Activated T-cell treated with anti-CD3 and anti-CD28 coated beads for 4 hours (primary cell): ENCODE measurements at places on chromosomes 6 and 20.

- no peak for DNase-seq
Measured at GRCh38 chr20:25632940-25633790, 9.4 kb upstream of the NANP start.

DNA sequence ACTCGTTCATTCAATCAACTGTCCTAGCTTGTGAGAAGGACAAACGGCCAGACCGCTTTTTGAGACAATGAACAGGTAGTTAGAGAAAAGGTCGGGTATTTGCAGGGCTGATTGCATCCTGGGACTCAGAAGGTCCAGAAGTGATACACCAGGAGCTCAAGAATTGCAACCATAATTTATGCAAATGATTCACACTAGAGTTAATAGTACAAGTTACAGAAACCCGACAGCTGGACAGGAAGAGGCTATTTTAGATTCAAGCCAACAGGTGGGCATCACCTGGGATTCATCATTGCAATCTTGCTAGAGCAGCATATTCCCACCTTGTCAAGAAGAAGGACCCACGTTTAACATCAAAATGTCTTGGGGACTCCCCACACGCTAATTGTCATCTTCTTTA lies 83.5 kb downstream of the TNFAIP3 start:
- no peak for DNase-seq

DNA sequence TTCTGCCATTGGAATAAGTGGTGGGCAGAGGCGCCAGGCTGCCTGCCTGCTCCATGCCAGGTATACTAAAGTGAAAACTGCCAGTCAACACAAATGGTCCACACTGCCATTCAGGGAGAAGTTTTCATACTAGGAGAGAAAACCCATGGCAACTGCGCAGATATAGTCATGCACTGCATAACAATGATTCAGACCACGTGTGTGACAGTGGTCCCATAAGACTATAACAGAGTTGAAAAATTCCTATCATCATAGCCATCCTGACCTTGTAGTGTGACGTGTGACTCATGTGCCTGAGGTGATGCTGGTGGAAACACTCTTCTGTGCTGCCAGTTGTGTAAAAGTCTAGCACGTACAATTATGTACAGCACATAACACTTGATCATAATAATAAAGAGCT lies 25.1 kb downstream of the ZC3H12D start:
- DNase-seq: no peak

- no peak for DNase-seq
Measured at GRCh38 chr6:153449279-153449678, 318.2 kb upstream of the RGS17 start.

- no peak for DNase-seq
Measured at GRCh38 chr6:140062043-140063020, 687.9 kb upstream of the CITED2 start.

- no peak for DNase-seq
Measured at GRCh38 chr6:18031680-18032256, 44.3 kb upstream of the KIF13A start.

DNA sequence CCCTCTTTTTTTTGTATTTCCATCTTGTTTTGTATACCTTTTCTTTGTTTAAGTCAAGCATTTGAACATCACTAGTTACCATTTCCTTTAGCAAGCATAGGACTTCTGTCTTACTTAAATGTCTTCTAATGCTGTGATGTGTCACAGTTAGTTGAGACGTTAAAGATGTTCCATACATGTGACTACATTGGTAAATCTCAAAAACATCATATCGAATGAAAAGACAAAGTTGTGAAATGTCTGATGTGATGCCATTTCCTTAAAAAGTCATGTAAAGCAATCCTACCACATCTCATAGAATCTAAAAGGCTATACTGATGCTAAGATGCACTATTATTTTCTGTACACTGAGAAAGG lies 26.8 kb downstream of the SLC16A10 start:
- no peak for DNase-seq

GRCh38 chr6:97151601-97152000 lies 131.4 kb downstream of the MMS22L start:
- no peak for DNase-seq

DNA sequence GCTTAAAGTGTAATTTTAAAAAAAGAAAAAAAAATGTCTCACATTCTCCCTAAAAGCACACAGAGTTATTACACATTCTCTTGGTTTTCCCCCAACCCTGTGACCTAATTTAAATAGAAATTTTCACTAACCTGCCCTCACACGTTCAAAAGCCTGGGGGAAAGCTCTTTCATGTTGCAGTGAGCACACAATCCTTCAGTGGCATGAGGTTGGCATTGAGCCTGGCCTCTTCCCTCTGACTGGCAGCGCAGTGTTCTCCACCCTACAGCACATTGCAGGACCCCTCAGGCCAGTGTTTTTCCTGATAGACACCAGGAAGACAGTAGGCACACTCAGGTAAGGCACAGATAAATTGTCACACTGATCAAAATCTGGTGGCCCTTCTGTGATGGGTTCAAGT lies 34.1 kb downstream of the TNFRSF21 start:
- no peak for DNase-seq

DNA sequence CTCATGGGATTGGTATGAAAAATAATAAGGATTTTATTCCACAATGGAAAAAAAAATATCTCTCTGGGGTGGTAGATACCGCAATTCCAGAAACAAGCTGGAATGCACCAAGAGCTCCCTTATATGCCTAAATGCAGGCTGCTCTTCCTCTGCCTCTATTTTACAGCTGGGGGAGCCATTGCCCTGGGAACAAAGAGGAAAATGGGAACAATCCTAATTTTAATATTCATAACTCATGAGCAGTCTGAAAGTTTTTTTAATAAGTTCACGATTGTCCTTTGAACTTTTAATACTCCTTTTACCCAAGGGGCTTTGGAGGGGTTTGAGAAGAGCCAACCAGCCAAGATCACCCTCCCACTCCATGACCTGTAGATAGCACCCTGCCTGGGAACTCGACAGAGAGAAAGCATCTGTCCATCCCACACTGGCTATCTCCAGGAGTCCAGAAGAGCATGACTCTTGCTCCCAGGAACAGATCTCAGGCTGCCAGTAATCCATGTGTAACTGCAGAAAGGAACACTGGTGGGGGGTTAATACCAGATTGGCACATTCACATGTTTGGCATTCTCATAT lies 74.7 kb downstream of the CD83 start:
- DNase-seq: no peak

DNA sequence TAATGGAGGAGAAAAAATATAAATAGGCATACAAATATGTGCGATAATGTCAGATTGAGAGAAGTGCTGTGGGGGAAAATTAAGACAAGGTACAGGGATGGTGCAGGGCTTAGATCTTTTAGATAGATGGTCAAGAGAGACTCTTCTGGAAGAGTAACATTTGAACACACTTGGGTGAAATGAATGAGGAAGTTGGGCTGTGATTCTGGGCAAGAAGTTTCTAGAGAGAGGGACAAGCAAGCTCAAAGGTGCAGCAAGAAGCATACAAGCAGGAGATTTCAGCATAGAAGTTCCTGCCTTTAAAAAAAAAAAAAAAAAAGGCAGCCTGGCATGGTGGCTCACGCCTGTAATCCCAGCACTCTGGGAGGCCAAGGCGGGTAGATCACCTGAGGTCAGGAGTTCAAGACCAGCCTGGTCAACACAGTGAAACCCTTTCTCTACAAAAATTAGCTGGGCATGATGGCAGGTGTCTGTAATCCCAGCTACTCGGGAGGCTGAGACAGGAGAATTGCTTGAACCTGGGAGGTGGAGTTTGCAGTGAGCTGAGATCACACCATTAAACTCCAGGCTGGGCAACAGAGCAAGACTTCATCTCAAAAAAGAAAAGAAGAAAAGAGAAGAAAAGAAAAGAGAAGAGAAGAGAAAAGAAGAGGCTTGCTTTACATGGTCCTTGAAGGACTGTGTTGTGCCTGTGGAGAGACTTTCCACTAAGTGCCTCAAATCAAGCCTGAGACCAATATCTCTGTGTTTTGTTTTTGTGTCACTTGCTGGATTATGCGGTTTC lies 9.7 kb upstream of the CD83 start:
- no peak for DNase-seq

DNA sequence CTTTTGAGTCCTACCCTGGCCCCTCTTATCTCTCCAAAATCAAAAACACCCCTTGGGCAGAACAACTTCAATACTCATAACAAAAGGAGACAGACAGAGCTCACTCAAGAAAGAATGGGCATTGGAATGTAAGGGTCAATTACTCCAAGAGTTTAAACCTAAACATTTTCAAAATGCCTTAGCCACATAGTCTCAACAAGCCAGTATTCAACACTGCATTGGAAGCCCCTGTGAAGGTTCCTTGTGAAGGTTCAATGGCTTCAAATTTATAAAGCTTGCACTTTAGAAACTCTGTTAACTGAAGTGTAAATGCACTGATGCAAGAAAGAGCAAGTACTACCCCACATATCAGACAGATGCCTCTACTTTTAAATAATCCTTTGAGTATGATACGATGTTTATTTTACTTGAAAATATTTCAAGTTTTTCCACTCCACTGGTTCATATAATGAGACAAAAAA lies 139.1 kb upstream of the LAMP5 start:
- DNase-seq: no peak

- no peak for DNase-seq
Measured at GRCh38 chr6:153511896-153512496, 380.9 kb upstream of the RGS17 start.

GRCh38 chr20:4813076-4813862 lies 91.6 kb downstream of the PRND start:
- no peak for DNase-seq

DNA sequence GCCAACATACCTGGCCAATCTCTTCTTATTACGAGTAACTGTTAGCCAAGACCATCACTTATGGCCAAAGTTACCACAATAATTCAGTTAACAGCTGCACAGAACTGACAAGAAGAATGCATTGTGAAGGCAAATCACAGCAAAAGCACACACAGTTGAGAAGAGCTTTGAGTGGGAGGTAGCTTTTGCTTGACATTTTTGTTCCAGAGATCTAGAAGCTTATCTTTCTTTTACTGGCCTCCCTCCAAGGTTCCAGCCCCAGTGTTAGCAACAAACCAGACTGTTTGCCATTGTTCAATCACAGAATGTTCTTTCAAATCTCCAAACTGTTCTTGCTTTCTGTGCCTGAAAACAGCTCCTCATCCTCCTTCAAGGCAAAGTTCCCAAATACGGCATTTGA lies 35.9 kb upstream of the IRAK1BP1 start:
- DNase-seq: no peak

- DNase-seq: no peak
Measured at GRCh38 chr6:25965058-25965457, 2.5 kb downstream of the TRIM38 start.

DNA sequence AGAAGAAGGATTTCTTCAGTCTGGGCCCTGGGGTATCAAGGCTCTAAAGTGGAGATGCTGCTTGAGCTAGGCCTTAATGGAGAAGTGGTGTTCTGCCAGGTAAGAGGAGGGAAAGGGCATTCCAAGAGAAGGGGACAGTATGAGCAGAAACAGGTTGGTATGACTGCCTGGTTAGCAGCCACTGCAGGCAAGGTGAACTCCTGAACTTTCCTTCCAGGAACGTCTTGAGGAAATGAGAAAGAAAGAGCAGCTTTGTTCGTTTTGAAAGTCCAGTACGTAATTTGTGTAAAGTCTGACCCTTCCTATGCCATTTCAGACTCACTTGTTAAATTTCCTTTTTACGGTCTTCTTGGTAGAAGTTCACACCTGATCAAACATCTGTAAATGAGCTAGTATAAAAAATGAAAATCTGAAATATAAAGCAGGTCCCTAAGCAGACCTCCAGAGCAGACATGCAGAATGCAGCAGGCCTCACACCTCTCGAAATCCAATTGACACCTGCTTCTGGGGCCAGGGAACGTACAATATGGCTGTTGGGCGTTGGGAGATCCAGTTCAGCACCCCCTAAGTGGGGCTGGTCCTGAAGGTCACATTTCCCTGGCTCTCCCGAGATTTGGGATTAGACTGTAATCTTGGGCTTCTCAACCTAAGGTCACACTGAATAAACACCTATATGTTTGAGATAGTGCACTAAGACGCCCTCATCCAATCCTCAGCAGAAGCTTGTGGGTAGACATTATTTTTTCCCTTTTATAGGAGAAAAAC lies 33.6 kb downstream of the MYLK4 start:
- no peak for DNase-seq

DNA sequence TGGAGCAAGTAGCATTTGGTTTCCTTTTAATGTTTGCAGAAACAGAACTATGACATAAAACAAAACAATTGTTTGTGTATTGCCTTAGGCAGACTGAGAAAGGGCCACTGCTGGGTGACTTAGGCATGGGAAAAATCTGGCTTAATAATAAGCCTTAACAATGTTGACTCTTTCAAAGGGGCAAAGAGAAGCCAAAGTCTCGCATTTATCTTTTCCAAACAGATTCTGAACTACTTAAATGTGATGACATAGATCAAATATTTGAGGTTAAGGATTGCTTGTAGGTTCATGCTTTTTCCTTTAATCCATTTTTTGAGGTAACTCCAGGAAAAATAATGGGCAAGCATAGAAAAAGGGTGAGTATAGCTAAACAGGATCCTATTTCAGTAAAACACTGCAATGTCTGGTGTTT lies 39.6 kb downstream of the ADAT2 start:
- no peak for DNase-seq

GRCh38 chr6:10412461-10413261 lies 2.2 kb downstream of the TFAP2A start:
- DNase-seq: no peak

GRCh38 chr20:42281801-42282200 lies 663.6 kb upstream of the CHD6 start:
- no peak for DNase-seq

GRCh38 chr20:32251470-32251869 lies 26.0 kb upstream of the KIF3B start:
- no peak for DNase-seq

GRCh38 chr6:166761801-166762200 lies 134.8 kb upstream of the RPS6KA2 start:
- no peak for DNase-seq

DNA sequence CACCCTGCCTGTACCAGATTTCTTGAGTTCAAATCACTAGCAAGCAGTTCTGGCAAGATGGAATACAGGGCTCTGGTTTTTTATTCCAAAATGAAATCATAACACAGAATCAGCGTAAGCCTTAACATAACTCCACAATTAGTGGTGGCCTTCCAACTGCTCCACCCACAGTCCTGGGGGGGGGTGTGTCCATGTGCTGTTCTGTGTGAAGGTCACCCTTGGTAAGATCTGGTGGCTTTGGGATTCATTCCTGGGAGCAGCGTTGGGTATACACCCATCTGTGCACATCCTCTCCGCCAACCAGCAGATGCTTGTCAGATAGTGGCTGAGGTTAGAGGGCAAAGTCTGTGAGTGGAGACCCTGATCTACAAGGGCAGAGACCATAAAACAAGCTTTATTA lies 49.9 kb upstream of the CD83 start:
- no peak for DNase-seq

DNA sequence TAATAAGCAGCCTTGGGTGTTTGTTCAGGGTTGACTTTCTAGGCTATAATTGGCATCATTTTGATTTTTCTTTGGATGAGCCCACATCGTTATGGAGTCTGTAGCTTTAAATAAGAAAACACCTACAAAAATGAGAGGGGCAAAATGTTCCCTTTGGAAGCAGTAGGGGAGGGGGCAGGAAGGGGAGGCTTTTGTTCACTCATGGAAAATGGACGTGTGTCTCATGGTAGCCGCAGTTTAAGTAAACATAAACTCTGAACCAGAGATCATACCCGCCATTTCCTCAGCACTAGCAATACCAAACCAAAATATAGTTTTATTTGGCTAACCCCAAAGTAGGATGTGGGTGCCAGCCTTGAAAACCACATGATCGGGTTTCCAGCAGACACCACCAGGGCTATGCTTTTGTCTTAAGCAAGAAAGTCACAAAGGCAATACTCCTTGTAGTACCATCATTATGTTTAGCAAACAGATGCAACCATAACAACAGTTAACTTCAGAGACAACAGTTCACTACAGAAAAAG lies 572.5 kb upstream of the JAG1 start:
- no peak for DNase-seq
